A549 treated with DMSO at 1 μM for 4 hours (cell line): ENCODE measurements at places on chromosomes 1 and 21. TPM values are rescaled to one million over a fixed set of nuclear protein-coding genes. Genes with fewer than 3 reads are reported as not detected.

The UCK2 gene
- 111 to 116 TPM (median 115 TPM) in 5 replicates for total RNA-seq

The TRIM67 gene
- total RNA-seq, result 0.17 to 0.28 TPM (median 0.22 TPM) in 5 replicates

The SHISA4 gene
- 12.0 to 18.2 TPM (median 16.1 TPM) in 5 replicates for total RNA-seq

The THEMIS2 gene
- 0.40 to 1.7 TPM (median 0.83 TPM) in 5 replicates for total RNA-seq

The KLHL17 gene
- total RNA-seq, result 7.7 to 18.6 TPM (median 16.8 TPM) in 5 replicates

The EXO1 gene
- total RNA-seq, result 23.9 to 35.9 TPM (median 31.0 TPM) in 5 replicates

The WNT9A gene
- total RNA-seq, result 6.6 to 8.9 TPM (median 8.0 TPM) in 5 replicates

The NBPF12 gene
- 5.2 to 7.4 TPM (median 7.0 TPM) in 5 replicates for total RNA-seq

The HORMAD1 gene
- total RNA-seq, result 6.0 to 9.4 TPM (median 7.8 TPM) in 5 replicates

The CELA2B gene
- not detected in 5 replicates for total RNA-seq

The NUDT4B gene
- total RNA-seq, result 0.43 to 3.0 TPM (median 1.2 TPM) in 5 replicates

The FCRL6 gene
- total RNA-seq, result not detected in 5 replicates

The ACTA1 gene
- 0.12 to 0.22 TPM (median 0.16 TPM) in 4 of 5 replicates, not detected in the other for total RNA-seq

The SLC1A7 gene
- total RNA-seq, result 0.04 TPM in 1 of 5 replicates, not detected in the others
